ENCODE measurements at places on chromosomes 4 and X.
A peak's percentile ranks its signal among the peaks of the same experiment; 100 is the strongest.

- no peak for DNase-seq
Observed at GRCh38 chr4:16582526-16582925, 315.9 kb downstream of the LDB2 start.

GRCh38 chrX:48470833-48471118 is 716 bp upstream of the SLC38A5 start:
- DNase-seq, result no peak

GRCh38 chr4:159012381-159012780 is 90.5 kb upstream of the RAPGEF2 start:
- peak; percentile 31 for DNase-seq

- DNase-seq, result no peak
Observed at GRCh38 chr4:7423391-7423790, 11.3 kb downstream of the PSAPL1 start.

- DNase-seq, result peak; percentile 50
Observed at GRCh38 chrX:40176351-40177116, 78.8 kb upstream of the BCOR start.

GRCh38 chrX:39377773-39378172 is 576.5 kb downstream of the MID1IP1 start:
- DNase-seq, result no peak

DNA sequence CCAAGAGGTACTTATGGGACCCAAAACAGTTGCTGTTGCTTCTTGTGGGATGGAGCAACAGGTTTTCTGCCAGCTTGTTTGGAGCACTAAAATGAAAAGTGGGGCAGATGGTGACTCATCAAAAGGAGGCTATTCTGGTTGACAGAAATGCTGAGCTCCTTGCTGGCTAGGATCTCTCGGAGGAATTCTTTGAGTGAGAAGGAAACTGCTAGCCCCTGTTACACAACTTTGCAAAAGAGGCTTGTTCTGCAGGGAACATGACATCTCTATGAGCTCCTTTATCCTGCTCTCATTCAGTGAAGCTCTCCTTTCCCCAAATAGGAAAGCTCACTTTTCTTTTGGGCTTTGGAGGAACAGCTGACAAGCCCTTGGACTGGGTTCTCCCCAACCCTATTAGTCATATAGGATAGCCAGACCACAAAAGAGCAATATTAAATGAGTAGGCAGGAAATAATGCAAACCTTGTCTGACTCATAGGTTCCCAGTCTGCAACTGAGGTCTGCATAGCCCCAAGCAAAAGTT is 108.3 kb downstream of the CDS1 start:
- DNase-seq, result peak; percentile 81

- no peak for DNase-seq
Observed at GRCh38 chr4:168852387-168852786, 157.7 kb downstream of the CBR4 start.

DNA sequence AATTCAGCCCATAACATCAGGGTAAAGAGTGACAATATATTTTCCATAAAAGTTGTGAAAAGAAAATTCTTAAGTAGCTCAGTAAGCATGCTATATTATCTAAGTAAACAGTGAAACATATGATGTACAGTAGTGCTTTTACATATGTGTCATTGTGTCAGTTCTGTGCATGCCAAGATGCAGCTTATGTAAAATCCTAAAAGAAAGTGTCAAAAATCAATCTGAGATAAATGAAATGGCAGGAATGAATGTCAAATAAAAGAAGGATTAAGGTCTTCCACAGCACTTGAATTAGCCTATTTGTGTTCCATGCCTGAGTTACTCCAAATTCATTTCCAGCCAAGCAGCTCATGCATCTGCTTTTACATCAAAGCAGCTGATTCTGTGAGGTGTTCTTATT is 452.7 kb upstream of the HS3ST1 start:
- no peak for DNase-seq

- no peak for DNase-seq
Observed at GRCh38 chrX:18877469-18877868, 106.4 kb downstream of the PHKA2 start.

GRCh38 chr4:70678383-70678999 is 9.8 kb upstream of the UTP3 start:
- DNase-seq, result no peak
